PC-3 (cell line): ENCODE measurements at places on chromosomes 4 and X.

DNA sequence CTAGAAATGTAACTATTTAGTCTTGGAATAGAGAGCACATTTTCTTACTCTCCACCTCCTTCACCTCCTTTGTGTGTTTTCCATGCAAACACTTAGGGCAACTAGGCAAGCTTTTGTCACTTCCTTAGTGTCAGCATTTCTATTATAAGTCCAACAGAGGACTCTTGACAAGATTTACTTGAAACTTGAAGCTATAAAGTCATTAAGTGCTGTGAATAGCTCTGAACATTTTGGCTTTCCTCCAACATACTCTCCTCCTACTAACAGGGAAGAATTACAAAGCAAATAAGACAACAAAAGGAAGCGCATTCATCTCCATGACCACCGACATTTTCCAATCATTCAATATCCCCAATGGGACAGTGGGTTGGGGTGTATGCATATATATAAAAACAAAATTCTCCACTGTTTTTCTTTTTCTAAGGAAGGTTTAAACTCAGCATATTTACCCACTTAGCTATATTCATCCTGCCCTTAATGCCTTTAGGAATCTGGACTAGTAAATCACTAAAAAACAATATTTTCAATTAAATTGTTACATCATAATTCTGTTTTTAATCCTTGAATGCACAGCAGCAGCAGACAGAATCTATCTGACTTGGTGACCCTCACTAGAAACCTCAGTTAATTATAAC lies 264.6 kb downstream of the SNCA start:
- no peak for DNase-seq

- no peak for DNase-seq
These were observed 447.5 kb upstream of the PITX2 start for GRCh38 chr4:111070390-111070789.

DNA sequence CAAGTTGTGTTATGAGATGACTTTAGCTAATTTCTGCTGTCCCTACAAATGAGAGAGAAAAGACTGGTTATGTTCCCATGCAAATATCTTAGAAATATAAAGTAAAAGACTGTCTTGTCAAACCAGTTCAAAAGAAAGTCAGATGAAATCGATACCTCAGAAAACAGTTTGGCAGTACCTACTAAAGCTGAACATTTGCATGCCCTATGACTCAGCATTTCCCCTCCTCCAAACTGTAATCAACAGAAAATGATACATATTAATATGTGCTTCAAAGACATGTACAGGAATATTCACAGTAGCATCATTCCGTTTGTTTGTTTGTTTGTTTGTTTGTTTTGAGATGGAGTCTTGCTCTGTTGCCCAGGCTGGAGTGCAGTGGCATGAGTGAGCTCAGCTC lies 90.3 kb downstream of the ARX start:
- DNase-seq, result peak; percentile 49

- peak; percentile 46 for DNase-seq
These were observed 160.0 kb upstream of the NAP1L5 start for GRCh38 chr4:88857588-88857987.

DNA sequence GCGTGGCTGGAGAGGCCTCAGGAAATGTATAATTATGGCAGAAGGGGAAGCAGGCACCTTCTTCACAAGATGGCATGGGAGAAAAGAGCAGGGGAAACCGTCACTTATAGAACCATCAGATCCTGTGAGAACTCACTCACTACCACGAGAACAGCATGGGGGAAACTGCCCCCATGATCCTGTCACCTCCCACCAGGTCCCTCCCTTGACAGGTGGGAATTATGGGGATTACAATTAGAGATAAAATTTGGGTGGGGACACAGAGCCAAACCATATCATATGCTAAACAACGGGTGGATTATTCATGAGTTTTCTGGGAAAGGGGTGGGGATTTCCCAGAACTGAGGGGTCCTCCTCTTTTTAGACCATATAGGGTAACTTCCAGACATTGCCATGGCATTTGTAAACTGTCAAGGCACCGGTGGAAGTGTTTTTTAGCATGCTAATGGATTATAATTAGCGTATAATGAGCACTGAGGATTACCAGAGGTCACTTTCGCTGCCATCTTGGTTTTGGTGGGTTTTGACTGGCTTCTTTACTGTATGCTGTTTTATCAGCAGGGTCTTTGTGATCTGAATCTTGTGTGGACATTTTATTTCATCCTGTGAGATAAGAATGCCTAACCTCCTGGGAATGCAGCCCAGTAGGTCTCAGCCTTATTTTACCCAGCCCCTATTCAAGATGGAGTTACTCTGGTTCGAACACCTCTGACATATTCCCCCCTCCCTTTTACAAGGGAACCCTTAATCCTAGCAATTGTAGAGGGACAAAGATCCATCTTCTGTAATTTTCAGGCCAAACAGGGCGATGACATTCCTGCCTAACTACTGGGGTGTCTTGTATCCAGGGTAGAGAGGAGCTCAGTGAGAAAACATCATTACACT lies 27.6 kb upstream of the ZNF81 start:
- DNase-seq, result no peak
